Left ventricle myocardium inferior (tissue), 1 donor: ENCODE measurements at places on chromosomes 2 and 18.

DNA sequence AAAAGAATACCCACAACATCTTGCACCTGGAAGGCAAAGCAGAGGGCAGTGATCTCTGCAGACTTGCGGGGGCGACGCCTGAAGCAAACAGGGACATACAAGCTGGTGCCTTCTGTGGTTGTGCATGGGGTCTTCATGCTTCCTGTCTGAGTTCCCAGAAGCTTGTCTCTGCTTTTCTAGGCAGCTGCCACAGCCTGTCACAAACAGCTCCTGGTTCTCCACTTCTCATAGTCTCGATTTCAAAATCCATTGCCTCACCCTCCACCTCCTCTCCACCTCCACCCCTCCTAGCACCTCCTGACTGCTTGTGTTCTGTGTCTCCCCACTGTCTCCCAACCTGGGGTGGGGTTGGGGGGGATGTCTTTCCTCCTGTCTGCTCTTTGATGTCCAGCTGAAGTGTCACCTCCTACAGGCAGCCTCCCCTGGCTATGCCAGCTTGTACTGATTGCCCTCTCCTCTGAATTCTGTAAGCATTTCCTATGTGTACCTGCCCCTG, 1.7 kb upstream of the PROC start:
- no peaks in the 10 kb centered on the region for H3K36me3 ChIP-seq
- H3K4me1 ChIP-seq = peaks cover 29% of the 10 kb centered on the region
- peaks cover 52% of the 10 kb centered on the region for H3K27me3 ChIP-seq
- H3K4me3 ChIP-seq = peak overlapping the region; percentile 67
- no peak for DNase-seq

DNA sequence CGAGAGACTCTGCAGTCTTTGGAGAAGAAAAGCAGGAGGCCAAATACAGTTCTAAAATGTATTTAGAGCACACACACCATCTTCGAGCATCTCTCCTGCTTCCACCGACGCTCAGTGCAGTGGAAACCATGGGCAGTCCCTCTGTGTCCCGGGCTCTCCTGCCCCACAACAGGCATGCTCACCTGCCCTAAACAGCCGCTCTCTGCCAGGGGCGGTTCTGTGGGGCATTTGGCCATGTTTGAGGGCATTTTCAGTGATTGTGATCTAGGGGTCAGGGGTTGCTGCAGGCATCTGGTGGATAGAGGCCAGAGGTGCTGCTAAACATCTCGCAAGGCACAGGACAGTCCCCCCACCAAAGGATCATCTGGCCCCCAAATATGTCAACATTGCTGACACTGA, 55.8 kb downstream of the EMX1 start:
- no peaks in the 10 kb centered on the region for H3K27me3 ChIP-seq
- peaks cover 10% of the 10 kb centered on the region for H3K4me1 ChIP-seq
- no peak for DNase-seq
- H3K27ac ChIP-seq = no peak overlapping the region

GRCh38 chr18:37393945-37394609, 171.5 kb downstream of the CELF4 start:
- H3K27ac ChIP-seq = no peak overlapping the region
- no peaks in the 10 kb centered on the region for H3K36me3 ChIP-seq
- peaks cover 15% of the 10 kb centered on the region for H3K4me1 ChIP-seq
- peaks cover 32% of the 10 kb centered on the region for H3K27me3 ChIP-seq

DNA sequence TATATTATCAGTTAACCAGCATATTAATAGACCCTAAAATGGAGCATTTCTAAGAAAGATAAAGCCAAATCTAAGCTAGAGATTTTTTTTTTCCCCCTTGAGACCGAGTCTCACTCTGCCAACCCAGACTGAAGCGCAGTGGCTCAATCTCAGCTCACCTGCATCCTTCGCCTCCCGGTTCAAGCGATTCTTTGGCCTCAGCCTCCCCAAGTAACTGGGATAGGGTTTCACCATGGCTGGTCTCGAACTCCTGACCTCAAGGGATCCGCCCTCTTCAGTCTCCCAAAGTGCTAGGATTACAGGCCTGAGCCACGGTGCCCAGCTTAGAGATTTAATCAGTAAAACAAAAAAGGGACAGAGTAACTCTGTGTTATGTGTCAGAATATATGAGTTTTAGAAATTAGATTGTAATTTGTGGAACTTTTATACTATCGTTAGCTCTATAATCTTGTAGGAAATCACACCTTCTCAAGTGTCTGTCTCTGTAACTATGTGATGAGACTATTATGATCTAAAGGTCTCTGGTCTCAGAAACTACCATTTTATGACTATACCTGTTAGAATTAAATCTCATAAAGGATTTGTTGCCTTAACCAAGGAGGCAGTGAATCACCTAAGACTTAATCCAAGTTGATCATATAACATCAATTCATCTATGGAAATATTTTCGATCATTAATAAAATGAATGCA, 34.0 kb downstream of the YWHAQ start:
- no peaks in the 10 kb centered on the region for H3K27me3 ChIP-seq
- peaks cover 31% of the 10 kb centered on the region for H3K36me3 ChIP-seq
- no peak overlapping the region for H3K4me3 ChIP-seq
- DNase-seq = no peak

GRCh38 chr18:66641056-66641455, 37.2 kb upstream of the CDH19 start:
- H3K27ac ChIP-seq = peak overlapping the region; percentile 38
- no peaks in the 10 kb centered on the region for H3K27me3 ChIP-seq
- no peak overlapping the region for H3K4me3 ChIP-seq
- no peaks in the 10 kb centered on the region for H3K4me1 ChIP-seq

DNA sequence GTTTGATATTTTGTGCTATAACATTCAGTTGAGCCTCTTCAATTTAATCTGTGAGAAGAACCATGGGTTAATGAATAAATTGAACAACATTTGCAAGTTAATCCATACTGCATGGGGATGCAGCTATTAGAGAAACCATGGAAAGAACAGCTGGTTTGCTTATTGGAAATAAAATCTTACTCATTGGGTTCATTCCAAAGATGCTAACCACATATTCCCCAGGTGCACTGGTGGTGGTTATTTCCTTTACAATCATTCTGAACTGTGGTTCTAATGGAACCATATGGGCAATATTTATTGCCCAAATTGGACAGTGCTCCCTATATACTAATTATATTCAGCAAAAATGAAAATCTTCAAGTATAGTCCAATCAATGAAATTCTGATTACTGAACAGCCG, 1200.4 kb upstream of the CDH2 start:
- H3K27ac ChIP-seq = no peak overlapping the region
- H3K4me1 ChIP-seq = no peaks in the 10 kb centered on the region
- no peak for DNase-seq

- H3K27me3 ChIP-seq = no peaks in the 10 kb centered on the region
- H3K27ac ChIP-seq = peak overlapping the region; percentile 91
- DNase-seq = peak; percentile 61
- H3K36me3 ChIP-seq = peaks cover 20% of the 10 kb centered on the region
- H3K4me3 ChIP-seq = no peak overlapping the region
Observed at GRCh38 chr2:47043142-47043890, 111.8 kb downstream of the STPG4 start.

DNA sequence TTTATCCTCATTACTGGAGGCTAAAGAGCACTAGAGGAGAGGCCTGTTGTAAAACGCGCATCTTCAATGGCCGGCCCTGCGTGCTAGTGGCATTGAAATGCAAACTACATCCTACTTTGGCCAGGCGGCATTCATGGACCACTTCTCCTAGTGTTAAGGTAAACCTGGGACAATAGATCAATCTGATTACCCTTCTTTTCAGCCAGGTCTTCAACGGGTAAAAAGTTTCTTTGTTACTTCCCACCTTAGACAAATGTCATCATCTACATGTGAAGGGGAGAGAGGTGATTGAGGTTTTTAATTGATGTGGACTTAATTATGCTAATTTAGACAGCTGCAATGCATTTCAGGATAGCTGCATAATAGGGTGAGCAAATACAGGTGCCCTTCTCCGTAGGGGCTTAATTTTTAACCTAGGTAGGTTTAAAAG, 628.0 kb downstream of the ZEB2 start:
- H3K36me3 ChIP-seq = no peaks in the 10 kb centered on the region
- no peak for DNase-seq
- no peaks in the 10 kb centered on the region for H3K27me3 ChIP-seq
- H3K4me3 ChIP-seq = no peak overlapping the region
- no peaks in the 10 kb centered on the region for H3K4me1 ChIP-seq

DNA sequence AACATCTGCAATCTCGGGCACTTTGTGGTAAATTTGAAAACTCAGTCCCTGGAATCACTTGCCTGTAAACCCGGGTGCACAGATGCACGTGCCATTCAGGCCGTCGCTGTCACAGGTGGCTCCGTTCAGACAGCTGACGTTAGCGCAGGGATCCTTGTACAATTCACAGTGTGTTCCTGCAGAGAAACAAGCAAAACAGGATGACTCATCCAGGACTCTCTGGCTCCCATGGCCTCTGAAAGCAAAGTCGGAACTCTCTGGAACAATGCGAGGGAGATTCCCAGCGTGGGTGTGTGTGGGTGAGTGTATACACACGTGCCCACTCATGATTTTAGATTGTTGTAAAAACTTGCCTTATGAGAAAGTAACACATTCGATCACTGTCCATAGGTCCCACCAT, 136.1 kb upstream of the PID1 start:
- no peak overlapping the region for H3K4me3 ChIP-seq
- DNase-seq = peak; percentile 66
- no peaks in the 10 kb centered on the region for H3K36me3 ChIP-seq

DNA sequence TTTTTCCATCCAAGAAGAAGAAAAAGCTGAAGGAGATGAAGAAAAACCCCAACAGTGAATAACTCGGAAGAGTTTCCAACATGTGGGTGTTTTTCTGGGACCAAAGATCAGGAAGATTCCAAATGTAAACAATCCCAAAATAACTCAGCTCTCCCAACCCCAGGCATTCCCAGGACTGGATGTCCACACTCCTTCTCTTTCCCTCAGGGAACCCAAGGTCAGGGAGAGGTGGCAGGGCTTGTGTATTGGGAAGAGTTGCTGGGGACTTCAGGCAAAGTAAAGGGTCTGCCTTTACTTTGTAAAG, 268.0 kb downstream of the DYSF start:
- H3K4me3 ChIP-seq = no peak overlapping the region
- DNase-seq = no peak
- H3K36me3 ChIP-seq = no peaks in the 10 kb centered on the region
- no peaks in the 10 kb centered on the region for H3K27me3 ChIP-seq

GRCh38 chr2:159322419-159322818, 35.9 kb upstream of the WDSUB1 start:
- no peaks in the 10 kb centered on the region for H3K4me1 ChIP-seq
- no peak overlapping the region for H3K4me3 ChIP-seq
- H3K27ac ChIP-seq = no peak overlapping the region
- no peaks in the 10 kb centered on the region for H3K27me3 ChIP-seq

GRCh38 chr2:157809212-157809611, 66.9 kb downstream of the ACVR1 start:
- H3K36me3 ChIP-seq = no peaks in the 10 kb centered on the region
- no peaks in the 10 kb centered on the region for H3K27me3 ChIP-seq
- no peak for DNase-seq
- H3K4me1 ChIP-seq = peaks cover 70% of the 10 kb centered on the region
- H3K4me3 ChIP-seq = no peak overlapping the region
- H3K27ac ChIP-seq = peak overlapping the region; percentile 43

- H3K27me3 ChIP-seq = no peaks in the 10 kb centered on the region
- H3K4me3 ChIP-seq = no peak overlapping the region
- H3K36me3 ChIP-seq = no peaks in the 10 kb centered on the region
Observed at GRCh38 chr18:9000733-9001132, 101.8 kb upstream of the NDUFV2 start.

DNA sequence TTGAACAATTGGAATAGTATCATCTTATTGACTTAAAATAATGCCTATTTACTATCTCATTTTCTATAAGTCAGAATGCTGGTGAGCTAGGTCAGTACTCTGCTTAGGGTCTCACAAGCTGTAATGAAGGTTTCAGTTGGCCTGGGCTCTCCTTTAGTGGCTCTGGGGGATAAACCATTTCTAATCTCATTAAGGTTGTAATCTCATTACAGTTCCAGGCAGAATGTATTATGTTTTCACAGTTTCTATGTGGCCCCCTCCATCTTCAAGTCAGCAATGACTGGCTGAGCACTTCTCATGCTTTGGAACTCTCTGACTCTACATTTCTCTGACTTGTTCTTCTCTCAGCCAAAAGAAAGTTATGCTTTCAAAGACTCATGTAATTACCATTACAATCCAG, 163.1 kb downstream of the CCDC178 start:
- DNase-seq = no peak
- H3K27me3 ChIP-seq = no peaks in the 10 kb centered on the region
- H3K4me1 ChIP-seq = no peaks in the 10 kb centered on the region
- no peak overlapping the region for H3K4me3 ChIP-seq

DNA sequence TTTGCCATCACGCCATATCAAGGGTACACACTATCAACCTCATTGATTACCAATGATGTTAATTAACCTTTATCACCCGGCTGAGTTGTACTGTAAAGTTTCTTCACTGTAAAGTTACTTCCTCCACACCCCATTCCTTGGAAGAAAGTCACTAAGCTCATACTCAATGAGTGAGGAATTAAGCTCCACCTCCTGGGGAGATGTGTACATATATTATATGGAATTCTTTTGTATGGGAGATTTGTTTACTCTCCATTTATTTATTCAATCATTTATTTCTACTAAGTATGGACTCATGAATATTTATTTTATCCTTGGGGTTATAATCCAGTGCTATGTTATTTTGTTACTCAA, 56.8 kb downstream of the C2orf74 start:
- H3K4me3 ChIP-seq = no peak overlapping the region
- no peak for DNase-seq
- H3K4me1 ChIP-seq = no peaks in the 10 kb centered on the region
- peaks cover 88% of the 10 kb centered on the region for H3K36me3 ChIP-seq

DNA sequence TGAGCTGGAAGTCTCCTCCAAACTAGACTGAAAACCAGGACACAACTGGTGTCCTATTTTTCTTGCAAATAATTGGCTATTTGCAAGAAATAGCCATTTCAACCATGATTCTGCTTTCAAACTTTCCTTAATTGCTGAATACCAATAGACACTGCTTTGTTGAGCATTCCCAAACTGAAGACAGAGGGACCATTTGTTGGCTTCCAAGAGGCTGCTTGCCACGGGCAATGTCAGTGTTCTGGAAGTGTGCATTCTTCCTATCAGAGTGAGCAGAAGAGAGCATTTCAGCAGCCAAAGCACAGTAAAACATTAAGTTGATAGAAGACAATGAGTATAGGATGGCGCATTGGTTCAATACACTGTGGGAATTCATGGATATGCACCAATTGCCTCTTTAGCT, 360.5 kb upstream of the RGPD4 start:
- H3K4me3 ChIP-seq = no peak overlapping the region
- H3K36me3 ChIP-seq = no peaks in the 10 kb centered on the region
- DNase-seq = no peak
- no peaks in the 10 kb centered on the region for H3K27me3 ChIP-seq
- H3K4me1 ChIP-seq = no peaks in the 10 kb centered on the region
